ENCODE measurements at places on chromosomes 4 and X.

GRCh38 chr4:61950625-61951024 lies 750.5 kb downstream of the ADGRL3 start:
- no peak for DNase-seq

DNA sequence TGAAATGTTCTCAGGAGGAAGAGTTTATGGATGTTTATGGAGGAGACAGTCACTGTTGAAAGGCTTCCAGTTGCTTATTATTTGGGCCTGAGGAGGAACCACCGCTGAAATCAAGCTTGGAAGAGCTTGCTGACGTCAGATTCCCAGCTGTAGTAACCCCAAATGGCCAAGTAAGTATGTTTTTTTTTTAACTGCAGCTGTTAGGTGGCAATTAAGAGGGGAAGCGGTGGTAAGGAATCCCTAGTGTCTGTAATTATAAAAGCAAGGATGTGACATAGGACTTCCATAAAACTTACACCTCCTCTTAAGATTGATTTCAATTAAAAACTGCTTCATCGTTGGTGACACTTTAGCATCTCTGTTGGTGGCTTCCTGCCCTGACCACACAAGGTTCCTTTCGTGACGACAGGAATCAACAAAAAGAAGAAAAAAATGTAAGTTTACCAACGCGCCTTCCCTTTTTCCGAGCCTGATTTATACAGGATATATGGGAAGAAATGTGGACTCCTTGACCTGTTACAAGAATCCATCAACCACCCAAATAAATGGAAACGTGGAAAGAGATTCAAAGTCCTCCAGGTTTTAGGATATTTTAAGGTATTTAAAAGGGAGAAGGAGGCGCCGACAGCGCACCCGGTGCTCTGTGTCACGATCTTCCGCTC lies 884 bp downstream of the RELL1 start:
- peak; percentile 44 for DNase-seq

DNA sequence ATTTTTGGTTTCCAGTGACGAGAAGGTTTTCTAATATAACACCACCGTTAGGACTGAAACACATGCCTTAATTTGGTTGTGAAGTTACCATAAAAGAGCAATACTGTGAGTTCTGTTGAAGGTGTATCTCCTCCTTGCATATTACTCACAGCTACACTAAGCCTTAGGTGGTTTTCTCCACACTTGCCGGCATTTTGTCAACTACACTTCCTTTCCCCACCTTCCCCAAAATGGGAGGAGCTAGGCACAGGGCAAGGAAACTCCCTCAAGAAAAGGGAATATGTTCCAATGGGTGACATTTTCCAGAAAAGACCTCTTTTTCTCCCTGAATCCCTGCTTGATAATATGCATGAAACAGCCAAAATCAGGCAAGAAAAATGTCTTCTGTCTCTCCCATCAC lies 44.8 kb downstream of the RELL1 start:
- DNase-seq, result no peak

DNA sequence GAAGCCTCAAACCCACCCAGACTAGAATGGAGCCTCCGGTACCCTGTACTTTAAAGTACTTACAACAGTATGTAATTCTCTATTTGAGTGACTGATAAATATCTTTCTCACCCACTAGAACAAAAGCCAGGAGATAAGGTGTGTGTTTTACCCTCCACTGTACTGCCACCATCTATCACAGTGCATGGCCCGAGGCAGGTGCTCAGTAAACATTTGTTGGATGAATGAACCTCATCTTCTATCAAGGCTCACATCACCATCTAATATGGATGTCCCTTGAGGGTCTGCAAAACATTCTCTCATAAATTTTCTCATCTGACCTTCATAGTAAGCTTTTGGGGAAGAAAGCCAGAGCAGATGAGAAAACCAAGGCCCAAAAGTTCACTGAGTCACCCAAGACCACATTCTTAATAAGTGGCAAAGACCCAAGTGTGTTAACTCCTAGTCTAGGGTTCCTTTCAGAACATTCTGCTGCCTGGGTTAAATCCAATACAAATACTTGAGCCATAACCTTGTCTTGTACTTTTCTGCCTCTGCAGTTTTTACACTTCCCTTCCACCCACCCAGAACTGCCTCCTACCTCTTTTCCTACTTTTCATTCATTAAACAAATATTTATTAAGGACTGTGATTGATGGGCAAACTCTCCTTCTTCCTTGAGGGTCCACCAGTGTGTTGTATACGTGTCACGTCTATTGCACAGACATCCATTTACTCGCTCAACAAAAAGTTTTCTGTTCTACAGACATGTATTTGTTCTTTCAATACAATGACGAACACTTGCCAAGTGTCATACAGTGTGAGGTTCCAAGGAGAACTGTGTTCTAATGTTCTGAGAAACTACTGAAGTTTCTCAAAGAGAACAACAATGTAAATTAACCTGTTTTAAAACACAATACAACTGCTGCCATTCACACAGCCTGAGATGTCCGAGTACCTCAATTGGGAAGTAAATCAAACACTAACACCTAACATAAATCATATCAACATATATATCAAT lies 35.7 kb downstream of the APBB2 start:
- peak; percentile 96 for DNase-seq

DNA sequence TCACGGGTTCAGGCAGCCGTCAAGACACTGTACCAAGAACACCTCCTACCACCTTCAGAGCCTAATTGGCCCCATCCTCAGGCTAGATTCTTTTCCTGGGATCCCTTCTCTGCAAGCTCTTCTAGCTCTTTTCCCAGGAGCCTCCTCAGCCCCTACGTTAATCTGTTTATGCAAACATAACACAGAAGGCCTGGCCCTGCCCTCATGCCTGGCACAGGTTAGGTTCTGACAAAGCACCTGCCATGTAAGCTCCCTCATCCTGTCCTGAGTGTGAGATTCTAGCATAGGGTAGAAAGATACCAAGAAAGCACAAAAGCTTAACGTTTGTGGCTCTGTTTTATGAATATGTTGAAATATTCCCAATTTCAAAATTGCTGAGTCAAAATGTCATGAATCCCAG lies 93.6 kb downstream of the IRF2 start:
- DNase-seq, result no peak

DNA sequence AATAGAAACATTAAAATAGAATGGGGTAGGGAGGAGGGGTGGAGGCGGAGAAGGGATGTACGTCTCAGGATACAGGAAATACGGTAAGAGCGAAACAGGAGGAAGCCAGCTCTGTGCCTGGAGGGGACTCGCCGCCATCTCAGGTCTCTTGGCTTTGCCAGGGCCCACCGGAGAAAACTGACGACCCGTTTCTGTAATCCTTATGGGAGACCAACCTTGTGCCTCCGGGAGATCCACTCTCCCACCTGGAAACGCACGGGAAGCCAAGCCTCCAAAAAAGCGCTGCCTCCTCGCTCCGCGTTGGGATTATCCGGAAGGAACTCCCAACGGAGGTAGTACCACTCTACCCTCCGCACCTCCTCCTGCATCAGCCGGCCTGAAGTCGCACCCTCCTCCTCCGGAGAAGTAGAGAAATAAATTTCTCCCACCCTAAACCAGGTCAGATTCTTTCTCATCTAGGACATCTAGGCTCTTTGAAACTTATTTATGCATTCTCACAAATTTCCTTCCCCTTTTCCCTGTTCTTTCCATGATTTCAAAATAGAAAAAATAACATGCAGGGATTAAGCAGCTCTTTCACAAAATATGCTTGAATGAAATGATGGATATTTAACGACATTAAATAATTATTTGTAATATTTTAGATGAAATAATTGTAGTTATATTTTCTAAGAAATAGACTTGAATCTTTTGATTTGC lies at the start of gene NBDY:
NBDY (plus strand) TSS at position 92 of the 699 bp plus-strand sequence; CDS start at position 203, 111 bp downstream.
- DNase-seq, result peak; percentile 31

DNA sequence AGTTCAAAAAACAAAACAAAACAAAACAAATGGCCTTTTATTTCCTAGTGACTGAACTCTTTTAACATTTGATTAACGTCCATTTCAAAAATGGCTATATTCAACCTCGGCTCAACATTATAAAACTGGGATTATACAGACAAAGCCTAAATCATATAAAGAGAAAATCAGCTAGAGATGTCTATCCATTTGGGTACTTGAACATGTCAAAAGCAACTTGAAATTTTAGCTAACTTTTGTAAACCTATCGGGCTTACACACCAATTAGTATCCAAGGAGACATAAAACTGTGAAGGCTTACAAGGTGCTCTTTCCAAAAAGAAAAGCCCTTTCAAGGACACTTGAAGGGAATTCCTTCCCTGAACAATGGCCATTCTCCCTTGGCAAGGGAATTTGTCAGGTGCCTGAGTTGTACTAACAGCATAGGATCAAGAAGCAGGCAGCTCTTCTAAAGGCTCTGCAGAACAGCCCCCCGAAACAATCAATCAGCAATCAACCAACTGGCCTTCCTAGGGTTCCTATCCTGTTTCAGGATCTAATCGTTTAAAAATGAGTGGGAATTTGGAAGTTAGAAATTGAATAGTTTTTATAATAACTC lies 633.7 kb upstream of the HTR2C start:
- no peak for DNase-seq

DNA sequence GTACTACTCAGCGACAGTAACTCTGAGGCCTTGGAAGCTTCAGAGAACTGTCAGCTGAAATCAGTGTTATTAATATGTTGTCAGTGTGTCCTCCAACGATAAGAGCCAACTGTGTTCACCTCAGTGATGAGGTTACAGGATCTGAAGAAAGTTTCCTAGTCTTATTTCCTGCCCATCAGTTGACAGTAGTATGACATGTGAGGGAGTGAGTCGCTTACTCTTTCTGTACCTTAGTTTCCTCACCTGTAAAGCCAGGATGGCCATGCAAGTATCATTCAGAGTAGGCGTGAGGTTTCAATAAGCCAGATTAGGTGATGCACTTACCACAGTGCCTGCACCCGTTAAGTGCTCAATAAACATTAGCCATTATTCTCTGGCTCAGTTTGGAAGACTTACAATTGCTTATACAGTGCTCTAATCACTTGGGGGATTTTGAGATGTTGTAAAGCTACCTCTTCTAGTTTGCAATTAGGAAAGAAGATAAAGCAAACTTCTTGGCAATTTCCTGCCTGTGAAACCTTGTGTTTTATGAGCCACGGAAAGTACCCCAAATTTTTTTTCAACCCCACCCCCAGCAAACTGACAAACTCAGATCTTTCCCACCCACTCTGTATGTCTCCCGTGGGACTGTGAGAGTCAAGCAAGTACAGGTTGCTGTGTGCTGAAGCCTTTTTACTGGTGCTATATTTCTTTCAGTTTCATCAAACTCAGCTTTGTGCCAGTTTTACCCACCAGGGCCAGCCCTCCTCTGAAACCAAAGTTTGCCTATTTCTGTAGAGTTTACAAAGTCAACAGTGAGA lies 62.2 kb downstream of the ANXA3 start:
- no peak for DNase-seq

GRCh38 chr4:183445097-183445428 lies 627 bp downstream of the CDKN2AIP start:
- DNase-seq, result no peak

DNA sequence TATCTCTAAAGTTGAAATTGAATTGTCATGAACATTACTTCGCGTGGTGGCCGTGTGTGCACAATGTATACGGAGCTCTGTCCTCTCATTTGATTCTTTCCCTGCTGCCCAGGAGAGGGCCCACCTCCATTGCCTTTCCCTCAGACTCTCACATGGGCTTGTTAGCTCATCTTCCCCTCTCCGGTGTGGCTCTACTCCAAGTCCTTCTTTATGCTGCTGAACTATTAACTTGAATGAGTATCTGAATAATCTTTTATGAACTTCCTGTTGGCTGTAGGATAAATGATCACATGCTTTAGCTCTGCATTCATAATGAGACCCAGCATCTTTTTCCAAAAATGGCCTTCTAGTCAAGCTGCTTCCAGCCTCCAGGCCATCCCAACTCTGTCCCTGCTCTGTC lies 68.8 kb upstream of the CLNK start:
- DNase-seq, result peak; percentile 84

GRCh38 chr4:69239557-69240168 lies 25.1 kb upstream of the UGT2B11 start:
- no peak for DNase-seq

- peak; percentile 71 for DNase-seq
Observed at GRCh38 chrX:50813843-50814661, at the start of gene SHROOM4. Gene SHROOM4 (minus strand): TSS chrX:50814194. CDS start chrX:50814018, 176 bp downstream.

DNA sequence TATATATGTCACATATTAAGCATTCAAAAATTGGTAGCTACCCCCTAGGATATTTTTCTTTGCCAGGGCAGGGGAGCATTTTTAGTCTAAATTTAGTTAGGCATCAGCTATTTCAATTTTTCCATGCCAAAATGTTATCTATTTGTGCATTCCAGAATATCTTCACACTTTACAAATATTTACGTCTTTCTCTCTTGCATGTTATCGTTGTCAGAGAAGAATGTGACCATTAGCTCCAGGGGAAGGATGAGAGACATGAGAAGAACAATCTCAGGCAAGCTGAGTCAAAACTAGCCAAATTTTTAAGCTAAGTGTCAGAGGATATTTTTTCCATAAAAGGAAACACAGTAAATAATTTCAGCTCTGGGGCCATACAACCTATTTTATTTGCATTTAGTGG lies 885.0 kb upstream of the EPHA5 start:
- DNase-seq, result peak; percentile 81

DNA sequence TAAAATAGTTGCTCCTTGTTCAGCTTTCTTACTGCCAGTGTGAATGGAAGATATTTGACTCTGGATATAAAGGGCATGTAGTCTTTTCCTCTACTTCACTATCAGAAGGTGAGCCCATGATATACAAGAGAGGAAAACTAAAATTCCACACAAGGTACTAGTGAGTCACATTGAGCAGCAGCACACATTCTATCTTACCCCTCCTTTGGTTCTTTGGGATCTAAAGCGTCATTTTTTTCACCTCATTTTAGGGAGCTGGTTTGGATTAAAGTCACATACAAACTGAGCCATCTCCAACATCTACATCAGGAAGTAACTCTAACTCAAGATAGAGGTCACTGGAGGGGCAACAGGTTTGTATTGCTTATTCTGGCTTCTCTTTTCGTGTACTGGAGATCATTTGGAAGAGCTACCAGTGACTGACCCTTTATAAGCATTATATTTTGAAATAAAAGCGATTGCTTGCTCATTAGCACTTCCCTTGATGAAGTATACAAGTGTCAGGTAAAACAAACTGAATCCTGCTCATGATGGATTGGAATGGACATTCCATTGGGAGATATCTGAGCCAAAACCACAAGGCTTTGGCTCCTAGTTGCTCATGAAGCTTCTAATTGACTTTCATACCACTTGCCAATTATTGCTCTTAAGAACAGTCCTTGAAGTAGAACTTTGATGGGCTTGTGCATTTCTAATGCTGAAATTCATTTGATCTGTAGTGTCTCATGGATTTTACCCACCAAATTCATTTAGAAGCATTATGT lies 124.1 kb downstream of the SPCS3 start:
- DNase-seq, result peak; percentile 79

DNA sequence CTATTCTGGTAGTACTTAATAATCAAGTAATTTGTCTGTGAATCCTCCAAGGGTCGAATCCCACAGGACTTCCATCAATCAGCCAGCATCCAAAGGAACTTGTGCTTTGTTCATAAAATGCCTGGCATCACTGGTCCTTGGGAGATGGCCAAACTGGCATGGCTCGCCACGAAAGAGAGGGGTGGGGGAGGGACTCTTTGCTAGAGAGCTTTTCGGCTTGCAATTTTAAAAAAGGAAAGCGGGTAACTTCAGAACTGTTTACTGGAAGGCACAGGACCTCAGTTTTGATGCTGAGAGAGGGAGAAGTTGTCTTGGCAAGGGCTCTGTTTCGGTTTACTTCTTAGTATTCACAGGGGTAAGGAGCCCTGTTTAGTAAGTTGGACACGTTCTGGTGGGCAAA lies 79.4 kb upstream of the FHL1 start:
- DNase-seq, result no peak

- DNase-seq, result no peak
Observed at GRCh38 chr4:108359986-108360681, 191.4 kb upstream of the LEF1 start.

- no peak for DNase-seq
Observed at GRCh38 chr4:153111426-153112040, 92.7 kb upstream of the TRIM2 start.

GRCh38 chr4:177989503-177990201 lies 547.4 kb upstream of the AGA start:
- DNase-seq, result no peak
